ENCODE measurements at places on chromosomes 5 and 9. TPM values are rescaled to one million over a fixed set of nuclear protein-coding genes. Genes with fewer than 3 reads are reported as not detected.

GRCh38 chr9:135185060-135185459 lies 97.6 kb downstream of the OLFM1 start:
- H3K4me3 ChIP-seq, result no peak overlapping the region
- H3K27ac ChIP-seq, result no peak overlapping the region
- H3K36me3 ChIP-seq, result no peaks in the 10 kb centered on the region
- no peaks in the 10 kb centered on the region for H3K4me1 ChIP-seq
- no peak for DNase-seq

GLT6D1 gene
- 2.1 TPM for polyA plus RNA-seq

- no peak overlapping the region for H3K27ac ChIP-seq
- H3K4me3 ChIP-seq, result no peak overlapping the region
- no peaks in the 10 kb centered on the region for H3K36me3 ChIP-seq
- H3K4me1 ChIP-seq, result peaks cover 4% of the 10 kb centered on the region
- H3K27me3 ChIP-seq, result no peaks in the 10 kb centered on the region
These were observed 263.3 kb downstream of the TMEM167A start for GRCh38 chr5:82813861-82814260.

NINJ1 gene
- 88.0 TPM for polyA plus RNA-seq

GRCh38 chr5:143738417-143739401 lies 73.3 kb upstream of the HMHB1 start:
- no peak for DNase-seq
- peaks cover 7% of the 10 kb centered on the region for H3K4me1 ChIP-seq
- H3K36me3 ChIP-seq, result no peaks in the 10 kb centered on the region
- H3K27me3 ChIP-seq, result no peaks in the 10 kb centered on the region
- H3K4me3 ChIP-seq, result no peak overlapping the region
